ENCODE measurements at places on chromosomes 4 and X.

- DNase-seq, result no peak
These were observed at the start of gene ENPEP for GRCh38 chr4:110475881-110476818. Gene ENPEP, plus strand, starts transcription at chr4:110476155. Its CDS starts 260 bp downstream, at chr4:110476415.

GRCh38 chrX:129544780-129545179 lies 4.7 kb downstream of the OCRL start:
- DNase-seq, result no peak

- DNase-seq, result no peak
These were observed 52.8 kb downstream of the GPC4 start for GRCh38 chrX:133362538-133362937.

DNA sequence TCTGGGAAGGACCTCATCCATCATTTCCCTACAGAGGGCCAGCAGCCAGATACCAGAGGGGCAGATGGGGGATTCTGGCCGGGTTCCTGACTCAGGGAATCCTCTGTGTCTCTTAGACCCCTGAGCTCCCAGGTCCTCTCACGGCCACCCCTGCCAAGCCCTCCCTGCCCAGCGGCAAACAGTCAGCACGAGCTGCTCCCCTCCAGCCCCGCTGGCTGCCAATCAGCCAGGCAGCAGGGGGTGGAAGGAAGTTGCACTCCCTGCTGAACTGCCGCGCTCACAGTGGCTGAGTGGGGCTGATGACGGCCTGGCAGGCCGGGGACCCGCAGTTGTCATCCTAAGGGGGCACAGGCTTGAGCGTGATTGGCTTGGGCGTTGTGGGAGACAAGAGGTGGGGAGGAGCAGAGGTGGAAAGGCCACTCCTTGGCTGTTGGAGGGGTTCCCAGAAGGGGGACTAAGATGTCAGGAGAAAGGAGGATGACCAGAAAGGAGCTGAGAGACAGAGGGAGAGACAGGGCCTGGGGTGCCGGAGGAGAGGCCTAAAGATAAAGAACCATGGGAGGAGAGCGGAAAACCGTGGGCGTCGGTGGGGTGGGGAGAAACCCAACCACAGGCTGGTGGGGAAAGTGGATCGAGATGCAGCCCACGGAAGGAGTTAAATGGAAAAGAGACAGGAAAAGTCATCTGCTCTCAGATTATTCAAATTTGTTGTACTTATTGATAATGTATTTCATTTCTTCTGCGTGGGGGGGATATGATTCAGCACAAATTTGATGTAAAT lies 4.4 kb upstream of the CCDC149 start:
- DNase-seq, result no peak

DNA sequence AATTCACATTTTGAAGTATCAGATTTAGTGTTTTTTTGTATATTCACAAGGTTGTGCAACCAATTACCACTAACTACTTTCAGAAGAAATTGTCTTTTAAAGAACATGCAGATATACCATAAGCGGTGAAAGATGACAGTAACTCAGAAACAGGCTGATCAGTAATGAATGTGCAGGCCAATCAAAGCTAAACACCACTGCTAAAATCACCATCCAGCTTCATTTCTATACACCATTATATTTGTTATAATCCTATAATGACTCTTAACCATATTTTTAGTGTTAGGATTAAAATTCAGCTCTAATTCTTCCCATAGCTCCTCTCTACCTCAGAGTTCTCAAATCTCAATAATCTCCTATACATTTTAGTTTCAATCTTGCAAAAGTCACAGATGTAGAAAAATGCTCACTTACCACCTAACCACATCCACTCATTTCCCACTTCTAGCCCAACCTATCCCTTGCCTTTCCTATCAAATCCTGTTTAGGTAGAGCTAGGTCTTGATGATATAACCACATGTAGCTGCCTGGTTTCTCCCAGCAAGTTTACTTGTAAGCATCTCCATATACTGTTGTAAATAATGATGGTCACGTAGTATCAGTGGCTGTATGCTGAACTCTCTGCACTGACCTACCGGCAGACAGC lies 16.6 kb downstream of the COQ2 start:
- DNase-seq, result no peak

GRCh38 chr4:159607809-159608208 lies 504.9 kb downstream of the RAPGEF2 start:
- DNase-seq, result no peak

GRCh38 chr4:88870428-88870827 lies 172.8 kb upstream of the NAP1L5 start:
- no peak for DNase-seq

DNA sequence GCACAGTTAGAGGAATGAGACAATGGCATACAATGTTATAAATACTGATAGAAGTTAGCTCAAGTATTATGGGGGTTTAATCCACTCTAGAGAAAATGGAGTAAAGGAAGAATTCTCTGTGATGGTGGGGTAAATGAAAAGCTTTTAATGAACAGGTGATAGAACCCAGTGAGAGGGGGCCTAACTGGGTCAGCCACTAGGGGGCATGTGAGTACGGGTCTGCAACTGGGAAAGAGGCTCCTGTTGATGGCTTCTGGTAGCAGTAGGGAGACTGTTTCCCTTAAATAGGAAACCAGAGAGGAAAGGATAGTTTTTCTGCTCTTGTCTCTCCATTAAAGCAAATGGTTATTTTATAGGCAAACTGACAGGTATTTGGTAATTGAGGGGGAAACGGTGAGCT lies 132.8 kb upstream of the GPR101 start:
- DNase-seq, result no peak

- DNase-seq, result no peak
These were observed 1967.9 kb downstream of the C4orf33 start for GRCh38 chr4:131063878-131064277.

DNA sequence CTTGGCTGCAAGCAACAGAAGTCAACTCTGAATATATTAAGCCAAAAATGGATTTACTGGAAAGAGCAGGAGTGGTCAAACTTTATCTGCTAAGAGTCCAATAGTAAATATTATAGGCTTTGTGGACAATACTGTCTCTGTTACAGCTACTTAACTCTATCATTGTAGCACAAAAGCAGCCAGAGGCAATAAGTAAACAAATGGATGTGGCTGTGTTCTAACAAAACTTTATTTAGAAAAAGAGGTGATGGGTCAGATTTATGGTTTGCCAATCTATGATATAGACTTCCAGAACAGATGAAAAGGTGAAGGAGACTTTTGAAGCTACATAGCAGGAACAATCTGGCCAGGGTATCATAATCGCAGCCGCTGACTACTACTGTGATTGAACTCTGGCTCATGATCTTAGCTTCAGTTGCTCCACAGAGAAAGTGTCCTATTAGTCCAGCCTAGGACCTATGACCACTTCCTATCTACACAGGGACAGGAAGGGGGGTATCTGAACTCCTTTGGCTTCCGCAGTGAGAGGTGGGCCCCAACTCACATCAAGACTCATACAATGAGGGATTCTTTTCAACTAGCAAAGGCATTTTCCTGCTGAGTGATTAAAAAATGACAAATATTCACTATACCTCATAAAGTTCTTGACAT lies 154.9 kb downstream of the ATG4A start:
- DNase-seq, result no peak

DNA sequence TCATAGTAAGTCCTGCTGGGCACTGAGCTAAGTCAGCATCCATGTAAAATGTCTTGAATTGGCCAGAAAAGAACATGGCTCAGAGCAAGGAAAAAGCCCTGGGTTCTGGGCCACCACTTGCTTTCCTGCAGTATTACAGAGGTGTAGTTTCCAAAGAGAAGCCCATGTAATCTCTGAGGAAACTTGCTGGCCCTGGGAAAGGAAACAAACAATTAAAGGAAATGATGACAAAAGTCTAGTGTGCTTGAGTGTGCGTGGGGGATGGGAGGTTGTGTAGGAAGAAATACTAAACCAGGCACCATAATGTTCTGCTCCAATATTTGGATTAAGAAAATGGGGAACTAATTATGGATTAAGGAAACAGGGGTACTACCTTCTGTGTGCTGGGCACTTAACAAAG lies 39.5 kb upstream of the SMIM10L2A start:
- no peak for DNase-seq

- no peak for DNase-seq
These were observed 32.7 kb upstream of the HPGDS start for GRCh38 chr4:94375364-94375763.

GRCh38 chr4:120052856-120053255 lies 13.8 kb downstream of the MAD2L1 start:
- no peak for DNase-seq

GRCh38 chr4:3781193-3781886 lies 15.2 kb downstream of the ADRA2C start:
- peak; percentile 19 for DNase-seq

- DNase-seq, result no peak
These were observed 26.7 kb downstream of the SMARCA1 start for GRCh38 chrX:129496625-129497024.

DNA sequence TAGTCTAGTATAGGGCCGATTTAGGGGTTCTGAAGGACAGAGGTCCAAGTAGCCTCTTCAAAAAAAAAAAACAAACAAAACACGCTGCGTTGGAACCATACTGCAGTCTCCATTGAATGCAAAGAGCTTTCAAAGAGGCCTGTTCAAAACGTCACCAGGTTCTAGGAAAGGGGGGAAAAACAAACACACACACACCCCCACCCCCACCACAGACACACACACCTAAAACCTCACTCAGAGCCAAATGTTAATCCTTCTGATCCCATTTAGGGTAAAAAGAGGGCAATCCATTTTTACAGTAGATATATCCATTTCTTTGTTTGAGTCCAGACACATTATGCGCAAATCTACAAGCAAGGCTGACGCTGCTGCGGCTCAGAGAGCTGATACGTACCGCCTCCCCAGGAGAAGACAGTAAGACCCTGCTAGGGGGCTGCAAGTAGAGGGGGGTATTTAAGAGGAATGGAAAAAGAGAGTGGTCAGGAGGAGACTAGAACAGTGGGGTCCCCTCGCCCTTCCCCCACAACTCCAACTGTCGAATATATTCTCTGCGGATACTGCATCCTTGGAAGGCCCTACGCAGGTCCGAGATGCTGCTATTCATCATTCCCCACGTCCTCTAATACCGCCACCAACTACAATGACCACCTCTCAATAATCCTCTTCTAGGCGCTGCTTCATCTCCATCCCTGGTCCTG lies 1.3 kb downstream of the NKRF start:
- no peak for DNase-seq

GRCh38 chrX:150269605-150270254 lies 93.4 kb upstream of the MAMLD1 start:
- DNase-seq, result no peak

DNA sequence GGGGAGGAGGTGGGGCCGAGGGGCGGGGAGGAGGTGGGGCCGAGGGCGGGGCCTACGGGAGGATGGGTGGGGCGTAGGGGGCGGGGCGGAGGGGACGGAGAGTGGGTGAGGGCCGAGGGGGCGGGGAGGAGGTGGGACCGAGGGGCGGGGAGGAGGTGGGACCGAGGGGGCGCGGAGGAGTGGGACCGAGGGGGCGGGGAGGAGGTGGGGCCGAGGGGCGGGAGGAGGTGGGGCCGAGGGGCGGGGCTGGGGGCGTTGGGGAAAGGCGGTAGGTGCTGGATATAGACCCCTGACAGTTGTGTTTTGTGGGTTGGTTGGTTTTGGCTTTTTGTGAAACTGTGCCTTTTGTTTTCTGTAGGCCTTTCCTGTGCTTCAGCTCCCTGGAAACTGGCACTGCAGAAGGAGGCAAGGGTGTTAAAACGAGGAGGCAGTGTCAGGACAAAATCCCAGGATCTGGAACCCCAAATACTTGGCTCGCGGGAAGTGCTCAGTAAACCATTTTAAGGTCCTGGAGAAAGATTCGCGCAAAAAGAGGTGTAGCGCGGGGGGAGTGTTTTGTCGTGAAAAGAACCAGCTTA lies 580 bp upstream of the MMGT1 start:
- peak; percentile 76 for DNase-seq

GRCh38 chr4:52892880-52893279 lies 30.8 kb downstream of the RASL11B start:
- no peak for DNase-seq

DNA sequence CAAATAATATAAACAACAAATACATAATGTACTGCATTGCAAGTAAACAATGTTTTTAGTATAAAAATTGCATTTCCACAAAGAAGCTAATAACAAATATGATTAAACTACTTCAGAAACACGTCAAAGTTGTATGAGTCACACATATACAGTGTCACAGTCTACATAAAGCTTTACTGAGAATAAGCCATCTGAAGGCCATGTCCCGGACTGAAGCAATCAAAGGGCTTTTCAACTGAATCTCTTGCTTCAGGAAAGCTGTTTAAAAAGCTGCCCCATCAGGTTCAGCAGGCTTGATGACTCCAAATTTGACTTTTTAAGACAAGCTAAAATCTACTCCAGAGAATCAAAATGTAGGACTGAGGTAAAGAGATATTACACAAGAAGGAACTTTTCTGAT lies 1476.8 kb downstream of the ADGRL3 start:
- no peak for DNase-seq

GRCh38 chr4:113826421-113826820 lies 64.9 kb upstream of the CAMK2D start:
- DNase-seq, result no peak

DNA sequence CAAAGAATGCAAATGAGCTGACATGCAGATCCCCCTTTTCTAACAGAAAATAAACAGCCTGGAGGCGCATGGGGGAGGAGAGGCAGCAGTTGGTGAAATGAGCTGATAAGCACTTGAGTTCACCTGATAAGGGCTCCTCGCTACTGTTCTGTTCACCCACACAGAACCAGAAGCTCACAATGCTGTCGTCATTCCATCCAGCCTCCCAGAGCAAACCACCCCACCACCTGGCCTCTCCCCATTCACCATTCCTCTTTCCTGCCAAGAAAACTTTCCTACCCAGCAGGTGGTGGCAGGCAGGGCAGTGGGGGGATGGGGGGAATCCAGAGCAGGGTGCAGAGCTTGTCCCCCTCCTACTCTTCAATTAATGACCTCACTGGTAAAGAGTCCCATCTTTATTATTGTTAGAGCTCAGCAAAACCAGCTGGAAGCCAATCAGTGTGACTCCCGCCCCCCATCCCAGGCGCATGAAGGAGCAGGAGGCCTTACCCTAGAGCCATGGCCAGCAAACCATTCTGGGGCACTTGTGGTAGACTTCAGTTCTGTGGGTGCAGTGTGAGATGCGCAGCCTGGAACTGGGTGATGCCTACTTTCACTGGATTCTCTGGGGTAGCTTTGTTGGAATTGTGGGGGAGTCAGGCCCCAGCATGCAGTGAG lies 350.3 kb downstream of the ZIC3 start:
- DNase-seq, result no peak

DNA sequence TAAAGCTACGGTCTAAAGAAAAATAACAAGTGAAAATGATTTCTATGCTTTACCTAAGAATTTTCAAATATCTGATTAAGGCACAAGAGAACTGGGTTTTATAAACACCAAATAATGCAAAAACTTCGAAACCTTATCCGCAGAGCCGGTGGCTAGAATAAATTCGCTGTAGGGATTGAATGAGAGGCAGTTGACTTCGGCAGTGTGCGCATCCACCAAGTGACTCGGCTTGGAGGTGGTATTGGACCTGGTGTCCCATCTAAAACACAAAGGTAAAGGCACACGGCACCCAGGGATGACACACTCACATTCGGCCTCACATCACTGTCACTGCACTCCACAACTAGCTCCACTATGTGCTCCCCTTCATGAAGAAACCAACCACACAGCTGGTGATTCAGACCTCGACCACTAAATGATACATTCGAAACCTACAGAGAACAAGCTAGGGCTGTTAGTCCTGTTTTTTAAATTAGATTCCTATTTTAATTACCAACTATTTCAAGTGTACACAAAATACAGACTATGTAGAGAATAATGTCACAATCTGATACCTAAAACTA lies 17.5 kb downstream of the RBBP7 start:
- DNase-seq, result no peak
